Progenitor cell of endocrine pancreas (in vitro differentiated cells): ENCODE measurements at places on chromosomes 7 and 10. TPM values are rescaled to one million over a fixed set of nuclear protein-coding genes. Genes with fewer than 3 reads are reported as not detected.

DNA sequence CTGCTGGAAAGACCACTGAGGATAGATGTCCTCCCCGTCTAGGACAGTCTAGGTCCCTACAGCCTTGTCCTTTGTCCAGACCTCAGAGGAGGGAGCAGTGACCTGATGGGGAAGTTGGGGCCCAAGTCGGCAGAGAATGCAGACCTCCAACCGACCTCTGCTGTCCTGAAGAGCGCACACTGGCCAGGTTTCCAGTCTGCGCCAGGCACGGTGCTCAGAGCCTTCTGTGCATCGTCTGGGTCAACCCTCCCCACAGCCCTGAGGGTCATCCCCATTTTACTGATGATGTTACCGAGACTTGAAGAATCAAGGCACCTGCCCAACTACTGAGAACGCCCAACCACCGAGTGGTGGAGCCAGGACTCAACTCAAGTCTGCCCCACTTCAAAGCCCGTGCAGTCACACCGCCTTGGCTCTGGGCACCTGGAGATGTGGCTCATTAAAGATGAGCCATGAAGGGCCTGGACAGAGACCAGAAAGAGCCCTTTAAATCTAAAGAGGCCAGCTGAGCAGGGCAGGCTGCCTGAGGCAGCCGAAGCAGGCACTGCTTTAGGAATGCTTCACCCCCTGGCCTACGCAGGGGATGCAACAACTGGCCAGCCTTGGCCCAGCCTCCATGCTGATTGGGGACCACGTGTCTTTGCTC is 4.4 kb downstream of the ITPRIP start:
- H3K27me3 ChIP-seq, result peaks cover 9% of the 10 kb centered on the region
- peaks cover 35% of the 10 kb centered on the region for H3K4me1 ChIP-seq

- no peaks in the 10 kb centered on the region for H3K4me1 ChIP-seq
- H3K4me3 ChIP-seq, result no peak overlapping the region
- H3K36me3 ChIP-seq, result no peaks in the 10 kb centered on the region
Measured at GRCh38 chr10:23325132-23325531, 19.5 kb downstream of the C10orf67 start.

IQUB gene
- 2.0 and 2.5 TPM in 2 replicates for total RNA-seq

DNA sequence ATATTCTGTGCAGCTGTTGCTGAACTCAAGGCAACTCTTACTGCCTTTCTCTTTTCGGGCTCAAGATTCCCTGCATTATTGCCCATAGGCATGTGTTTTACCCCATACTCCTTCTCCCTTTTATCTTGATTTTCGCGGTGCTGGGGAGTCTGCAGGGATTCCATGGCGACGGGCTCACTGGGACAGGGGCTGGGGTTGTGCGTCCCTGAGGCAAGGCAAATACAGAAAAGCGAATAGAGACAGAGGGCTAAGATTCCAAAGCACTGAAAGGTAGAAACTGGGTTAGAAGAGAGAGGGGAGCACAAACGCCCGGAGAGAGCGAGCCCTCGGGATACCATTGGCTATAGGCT is 519 bp upstream of the RPP38 start:
- H3K4me1 ChIP-seq, result peaks cover 17% of the 10 kb centered on the region
- peak overlapping the region; percentile 98 for H3K4me3 ChIP-seq
- H3K27me3 ChIP-seq, result peaks cover 3% of the 10 kb centered on the region

- DNase-seq, result no peak
- no peak overlapping the region for H3K4me3 ChIP-seq
Measured at GRCh38 chr7:22481726-22482125, 18.3 kb downstream of the STEAP1B start.

DNA sequence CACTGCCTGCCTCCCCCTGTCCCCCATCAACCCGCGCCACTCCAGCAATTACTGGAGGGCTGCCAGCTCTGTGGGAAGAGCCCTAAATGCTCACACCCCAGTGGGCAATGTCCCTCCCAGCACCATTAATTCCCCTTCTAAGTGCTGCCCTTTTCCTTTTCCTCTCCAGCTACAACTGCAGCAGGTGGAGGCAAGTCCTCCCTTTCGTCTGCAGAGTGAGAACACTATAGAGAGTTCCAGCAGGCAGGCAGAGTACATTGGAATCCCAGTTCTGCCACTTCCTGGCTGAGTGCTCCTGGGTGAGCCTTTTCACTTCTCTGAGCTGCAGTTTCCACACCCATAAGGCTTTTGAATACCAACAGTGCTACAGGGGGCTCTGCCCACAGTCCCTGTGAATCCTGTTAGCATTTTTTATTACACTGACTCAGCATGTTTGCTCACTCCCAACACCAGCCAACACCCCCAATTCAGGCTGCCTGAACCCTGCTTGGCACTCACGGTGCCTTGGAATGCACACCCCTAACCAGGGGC is 447.0 kb downstream of the GRID1 start:
- no peak overlapping the region for H3K4me3 ChIP-seq
- H3K4me1 ChIP-seq, result peaks cover 1% of the 10 kb centered on the region
- H3K36me3 ChIP-seq, result no peaks in the 10 kb centered on the region
- DNase-seq, result no peak

HYAL4 gene
- total RNA-seq, result not detected in 2 replicates

AVL9 gene
- 50.2 and 50.7 TPM in 2 replicates for total RNA-seq

DNA sequence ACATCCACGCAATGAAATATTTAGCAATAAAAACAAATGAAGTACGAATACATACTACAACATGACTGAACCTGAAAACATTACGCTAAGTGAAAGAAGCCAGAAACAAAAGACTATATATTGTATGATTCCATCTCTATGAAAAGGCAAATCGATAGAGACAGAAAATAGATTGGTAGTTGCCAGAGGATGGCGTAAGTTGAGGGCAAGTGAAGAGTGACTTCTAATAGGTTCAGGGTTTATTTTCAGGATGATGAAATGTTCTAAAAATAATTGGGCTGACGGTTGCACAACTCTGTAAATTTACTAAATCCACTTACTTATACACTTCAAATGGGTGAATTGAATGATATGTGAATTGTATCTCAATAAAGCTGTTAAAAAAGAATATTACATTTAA is 39.5 kb upstream of the TECTB start:
- no peak for DNase-seq
- H3K36me3 ChIP-seq, result no peaks in the 10 kb centered on the region
- H3K4me3 ChIP-seq, result no peak overlapping the region
- no peak overlapping the region for H3K27ac ChIP-seq
- H3K27me3 ChIP-seq, result peaks cover 4% of the 10 kb centered on the region

- peaks cover 37% of the 10 kb centered on the region for H3K27me3 ChIP-seq
- H3K36me3 ChIP-seq, result no peaks in the 10 kb centered on the region
- H3K4me3 ChIP-seq, result no peak overlapping the region
- no peak overlapping the region for H3K27ac ChIP-seq
Measured at GRCh38 chr10:7887174-7887816, 69.0 kb downstream of the TAF3 start.

DNA sequence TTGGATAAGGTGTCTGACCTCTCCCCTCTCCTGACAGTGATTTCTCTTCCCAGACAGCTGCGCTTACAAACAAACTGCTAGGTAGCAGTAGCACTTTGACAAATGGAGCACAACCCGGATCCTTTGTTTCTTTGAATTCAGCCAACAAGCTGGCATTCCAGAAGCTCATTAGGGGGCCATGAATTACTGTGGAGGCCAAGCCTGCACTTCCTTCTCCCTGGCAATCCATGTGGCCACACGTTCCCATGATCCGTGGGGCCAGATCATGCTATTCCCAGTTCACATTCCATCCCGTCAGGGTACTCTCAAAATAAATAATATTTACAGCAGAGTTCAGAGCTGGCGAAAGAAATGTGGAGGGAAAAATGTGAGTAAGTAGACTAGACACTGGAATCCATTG is 172.4 kb downstream of the PRPF18 start:
- H3K36me3 ChIP-seq, result no peaks in the 10 kb centered on the region
- DNase-seq, result peak; percentile 30
- H3K4me1 ChIP-seq, result peaks cover 62% of the 10 kb centered on the region
- no peaks in the 10 kb centered on the region for H3K27me3 ChIP-seq
- no peak overlapping the region for H3K4me3 ChIP-seq

GATAD1 gene
- 51.0 and 55.0 TPM in 2 replicates for total RNA-seq

DNA sequence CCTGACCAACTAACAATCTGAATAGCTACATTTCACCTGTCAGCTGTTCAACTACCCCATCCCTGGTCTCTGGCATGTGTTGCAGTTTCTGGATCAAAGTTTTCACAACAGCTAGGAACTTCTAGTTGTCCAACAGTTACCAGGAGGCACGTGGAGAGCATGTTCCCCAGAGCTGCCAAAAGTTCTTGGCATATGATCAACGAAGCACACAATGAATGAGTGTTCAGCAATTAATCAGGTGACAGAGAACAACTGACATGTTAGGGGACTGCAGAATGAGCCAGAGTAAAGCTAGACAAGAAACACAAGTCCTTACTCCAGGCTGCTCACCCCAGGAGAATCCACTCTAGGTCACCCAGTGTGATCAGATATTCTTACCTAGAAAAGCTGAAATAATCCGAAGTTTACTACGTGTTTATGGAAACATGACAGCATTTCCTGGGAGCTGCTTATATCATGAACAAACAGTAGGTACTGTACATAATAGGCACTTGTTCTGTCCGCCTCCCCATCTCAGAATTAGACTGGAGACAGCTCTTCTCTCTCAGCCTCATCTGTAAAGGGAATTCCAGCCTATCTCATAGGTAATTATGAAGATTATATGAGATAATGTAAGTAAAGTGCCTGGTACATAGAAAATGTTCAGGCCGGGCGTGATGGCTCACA is 50.6 kb downstream of the ZNF438 start:
- no peaks in the 10 kb centered on the region for H3K4me1 ChIP-seq
- H3K27me3 ChIP-seq, result no peaks in the 10 kb centered on the region
- no peak overlapping the region for H3K4me3 ChIP-seq
- no peak overlapping the region for H3K27ac ChIP-seq
- DNase-seq, result no peak
- peaks cover 10% of the 10 kb centered on the region for H3K36me3 ChIP-seq

DNA sequence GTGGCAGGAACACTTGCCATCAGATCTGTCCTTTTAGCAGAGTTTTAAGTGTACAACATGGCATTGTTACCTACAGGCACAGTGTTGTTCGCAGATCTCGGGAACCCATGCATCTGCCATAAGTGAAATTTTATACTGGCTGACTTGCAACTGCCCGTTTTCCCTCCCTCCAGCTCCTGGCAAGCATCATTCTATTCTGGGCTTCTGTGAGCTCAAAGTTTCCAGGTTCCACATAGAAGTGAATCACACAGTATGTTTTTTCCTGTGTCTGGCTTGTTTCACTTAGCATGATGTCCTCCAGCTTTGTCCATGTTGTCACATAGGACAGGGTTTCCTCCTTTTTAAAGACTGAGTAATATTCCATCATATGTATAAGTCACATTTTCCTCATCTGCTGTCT is 56.6 kb downstream of the C10orf143 start:
- no peaks in the 10 kb centered on the region for H3K36me3 ChIP-seq
- H3K4me3 ChIP-seq, result no peak overlapping the region
- no peaks in the 10 kb centered on the region for H3K27me3 ChIP-seq
- H3K4me1 ChIP-seq, result no peaks in the 10 kb centered on the region
- no peak overlapping the region for H3K27ac ChIP-seq
- no peak for DNase-seq
